Activated CD8-positive, alpha-beta memory T cell treated with anti-CD3 and anti-CD28 coated beads, Interleukin-2, amount 50 U/mL, for 4 hours (primary cell): ENCODE measurements at places on chromosomes 12 and 14.

DNA sequence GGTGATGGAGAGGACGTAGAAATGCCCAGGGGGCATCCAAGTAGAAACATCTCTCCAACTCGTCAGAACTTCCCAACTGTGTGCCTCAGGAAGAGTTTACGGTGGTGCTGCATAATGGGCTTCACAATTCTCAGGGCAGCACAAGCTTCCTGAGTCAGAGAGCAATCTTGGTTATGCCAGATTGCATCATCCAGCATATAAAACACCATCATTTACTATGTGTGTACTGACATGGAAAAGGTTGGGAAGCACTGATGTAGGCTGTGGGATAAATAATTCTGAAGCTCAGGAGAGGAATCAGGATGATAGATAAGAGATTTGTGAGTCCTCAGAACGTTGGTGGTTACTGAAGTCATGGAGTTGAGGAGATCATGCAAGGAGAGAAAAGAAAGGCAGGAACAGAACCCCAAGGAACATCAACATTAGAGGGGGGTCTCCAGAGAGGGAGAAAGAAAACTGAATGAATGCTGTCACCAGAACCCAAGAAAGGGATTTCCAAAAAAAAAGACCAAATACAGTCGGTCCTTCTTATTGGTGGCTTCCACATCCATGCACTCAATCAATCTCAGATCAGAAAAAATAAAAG, 4.7 kb upstream of the NCKAP5L start:
- no peak for DNase-seq

- no peak for DNase-seq
Measured at GRCh38 chr12:59372956-59373355, 222.9 kb upstream of the SLC16A7 start.

GRCh38 chr14:41899416-41899815, 292.7 kb downstream of the LRFN5 start:
- no peak for DNase-seq

DNA sequence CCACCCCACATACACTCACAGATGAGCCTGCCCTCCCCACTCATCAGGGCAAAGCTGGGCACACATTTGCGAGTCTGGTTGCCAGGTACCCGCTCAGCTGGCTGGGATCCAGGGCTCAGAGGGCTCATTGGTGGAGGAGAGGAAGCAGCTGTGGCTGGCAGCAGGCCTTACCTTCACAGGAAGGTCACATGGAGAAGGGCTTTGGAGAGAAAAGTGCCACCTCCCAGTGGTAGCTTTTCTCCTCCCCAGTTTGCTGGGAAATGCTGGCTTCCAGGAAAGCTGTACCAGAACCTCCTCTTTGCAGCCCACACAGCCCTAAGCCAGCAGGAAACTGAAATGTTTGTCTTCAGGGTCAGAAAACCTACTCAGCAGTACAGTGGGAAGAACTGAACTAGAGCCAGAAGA, 55.6 kb downstream of the LGMN start:
- no peak for DNase-seq

DNA sequence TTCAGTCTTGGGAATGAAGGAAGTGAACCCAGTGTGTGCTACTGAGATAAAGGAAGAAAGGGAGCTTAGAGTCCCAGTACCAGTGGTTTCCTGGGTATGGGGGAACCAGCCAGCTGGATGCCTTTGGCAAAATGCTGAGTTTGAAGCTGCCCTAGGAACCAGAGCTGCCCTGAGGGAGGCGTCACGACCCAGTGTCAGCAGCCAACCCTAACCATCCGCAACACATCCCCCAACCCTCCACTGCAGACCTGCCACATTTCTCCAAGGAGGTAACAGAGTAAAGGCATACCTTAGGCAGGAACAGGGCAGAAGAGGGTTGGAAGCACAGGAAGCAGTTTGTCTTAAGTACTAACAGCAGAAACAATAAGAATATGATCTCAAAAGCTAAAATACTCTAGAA, 28.6 kb downstream of the PRDM4 start:
- no peak for DNase-seq

DNA sequence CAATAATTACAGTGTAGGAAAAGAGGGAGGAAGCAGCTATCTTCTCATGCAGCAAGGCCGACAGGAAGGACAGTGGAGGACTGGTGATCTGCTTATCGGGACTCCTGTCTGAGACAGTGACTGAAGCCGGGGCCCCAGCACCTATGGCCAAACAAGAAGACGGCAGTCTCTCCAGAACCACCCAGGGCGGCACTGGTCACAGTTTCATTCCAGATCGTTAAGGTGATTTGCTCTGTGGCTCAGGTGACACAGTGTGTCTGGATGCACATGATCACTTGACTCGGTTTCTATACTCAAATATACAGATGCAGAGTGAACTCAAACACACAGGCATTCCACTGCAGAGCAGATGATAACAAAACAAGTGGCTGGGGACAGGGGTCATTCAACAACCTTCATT, 52.1 kb upstream of the CORO1C start:
- DNase-seq = no peak

DNA sequence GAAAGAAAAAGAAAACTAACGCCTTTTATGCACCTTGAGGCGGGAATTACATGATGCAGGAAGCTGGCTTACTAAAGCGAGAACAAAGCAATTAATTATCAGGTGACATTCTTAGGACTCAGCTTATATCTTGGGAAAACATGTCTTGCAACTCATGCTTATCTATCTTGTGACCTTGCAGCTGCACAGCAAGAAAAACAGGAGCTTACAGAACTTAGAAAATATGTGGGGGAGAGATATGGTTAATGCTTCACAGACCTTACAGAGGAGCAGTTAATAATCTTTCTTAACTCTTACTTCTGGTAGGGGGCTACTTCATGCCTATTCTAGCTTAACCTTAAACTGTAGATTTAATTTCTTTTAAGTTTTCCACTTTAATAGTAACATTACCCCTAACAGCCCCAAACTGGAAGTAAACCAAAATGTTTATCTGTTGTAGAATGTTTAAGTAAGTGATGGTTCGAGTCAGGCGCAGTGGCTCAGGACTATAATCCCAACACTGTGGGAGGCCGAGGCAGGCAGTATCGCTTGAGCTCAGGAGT, 13.2 kb upstream of the OR11G2 start:
- no peak for DNase-seq

- DNase-seq = no peak
Measured at GRCh38 chr12:68131867-68132414, 27.6 kb downstream of the IFNG start.
